ENCODE measurements at places on chromosomes 16 and 17. TPM values are rescaled to one million over a fixed set of nuclear protein-coding genes. Genes with fewer than 3 reads are reported as not detected.

CCL3 gene
- total RNA-seq = 5.8 TPM

TBC1D3H gene
- not detected for total RNA-seq

SLC52A1 gene
- total RNA-seq = 0.12 TPM

CACNB1 gene
- total RNA-seq = 21.9 TPM

STAT5A gene
- 177 TPM for total RNA-seq

TMEM100 gene
- not detected for total RNA-seq

FZD2 gene
- total RNA-seq = not detected

Measured in T-helper 17 cell (primary cell).